ENCODE measurements at places on chromosomes 5 and 9.
A peak's percentile ranks its signal among the peaks of the same experiment; 100 is the strongest.

- peaks cover 3% of the 10 kb centered on the region for H3K36me3 ChIP-seq
- no peak for DNase-seq
- H3K27me3 ChIP-seq: no peaks in the 10 kb centered on the region
- H3K4me1 ChIP-seq: peaks cover 5% of the 10 kb centered on the region
- H3K27ac ChIP-seq: no peak overlapping the region
Observed at GRCh38 chr9:87421734-87422133, 75.9 kb upstream of the DAPK1 start.

GRCh38 chr9:68844631-68845612 is 139.9 kb downstream of the PIP5K1B start:
- H3K36me3 ChIP-seq: no peaks in the 10 kb centered on the region
- no peak overlapping the region for H3K27ac ChIP-seq
- H3K4me3 ChIP-seq: no peak overlapping the region
- H3K27me3 ChIP-seq: no peaks in the 10 kb centered on the region
- peak; percentile 20 for DNase-seq
- no peaks in the 10 kb centered on the region for H3K4me1 ChIP-seq

- H3K27ac ChIP-seq: no peak overlapping the region
- H3K4me3 ChIP-seq: no peak overlapping the region
- DNase-seq: no peak
- no peaks in the 10 kb centered on the region for H3K36me3 ChIP-seq
- H3K4me1 ChIP-seq: no peaks in the 10 kb centered on the region
Observed at GRCh38 chr5:8943301-8943700, 602.6 kb downstream of the SEMA5A start.

DNA sequence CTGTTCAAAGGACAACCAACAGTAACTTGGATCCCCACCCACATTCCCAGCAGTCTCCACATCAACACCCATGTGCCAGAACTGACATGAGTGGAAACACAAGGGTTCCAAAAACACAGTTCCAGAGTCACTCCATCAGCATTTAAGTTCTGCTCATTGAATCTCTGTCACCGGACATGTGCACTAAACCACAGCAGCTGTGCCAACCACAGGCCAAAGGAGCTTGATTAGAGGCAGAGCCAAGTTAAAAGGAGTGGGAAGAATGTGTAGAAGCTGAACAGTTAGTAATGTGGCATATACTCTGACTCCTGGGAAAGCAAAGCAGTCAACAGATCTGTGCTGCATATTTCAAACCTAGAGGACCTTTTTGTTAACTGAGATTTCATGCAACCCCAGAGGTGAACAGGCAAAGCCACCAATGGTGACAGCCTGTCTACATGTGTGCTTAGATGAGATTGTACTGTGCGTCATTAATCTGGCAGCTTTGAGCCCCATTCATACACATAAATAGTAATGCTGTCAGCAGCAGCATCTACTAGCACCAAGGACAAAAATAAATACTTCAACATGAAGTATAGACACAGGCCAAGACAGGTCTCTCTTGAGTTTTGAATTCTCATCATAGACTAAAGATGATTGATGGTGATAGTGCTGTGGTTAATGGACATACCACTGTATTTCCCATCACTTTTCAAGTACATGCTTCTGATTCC is 16.4 kb upstream of the FST start:
- no peak overlapping the region for H3K4me3 ChIP-seq
- no peaks in the 10 kb centered on the region for H3K4me1 ChIP-seq
- H3K36me3 ChIP-seq: no peaks in the 10 kb centered on the region
- no peak for DNase-seq
- no peak overlapping the region for H3K27ac ChIP-seq

DNA sequence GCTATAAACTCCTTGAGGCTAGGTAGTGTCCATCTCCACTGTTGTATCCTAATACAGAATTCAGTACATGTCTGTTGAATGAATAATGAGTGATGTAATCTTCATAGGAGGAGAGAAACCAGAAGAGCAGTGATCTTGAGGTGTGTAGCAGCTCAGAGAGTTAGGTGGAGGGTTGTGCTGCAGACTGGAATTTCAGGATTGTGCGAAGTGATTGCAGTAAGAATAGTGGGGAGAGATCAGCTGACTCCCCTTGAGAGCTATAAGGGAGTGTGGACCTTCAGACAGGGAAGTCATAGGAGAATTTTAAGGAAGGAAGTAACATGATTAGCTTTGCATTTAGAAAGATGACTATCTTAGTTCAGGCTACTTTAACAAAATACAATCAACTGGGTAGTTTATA is 4.4 kb downstream of the SNX24 start:
- peaks cover 9% of the 10 kb centered on the region for H3K4me1 ChIP-seq
- H3K27ac ChIP-seq: no peak overlapping the region
- H3K36me3 ChIP-seq: no peaks in the 10 kb centered on the region
- DNase-seq: no peak

DNA sequence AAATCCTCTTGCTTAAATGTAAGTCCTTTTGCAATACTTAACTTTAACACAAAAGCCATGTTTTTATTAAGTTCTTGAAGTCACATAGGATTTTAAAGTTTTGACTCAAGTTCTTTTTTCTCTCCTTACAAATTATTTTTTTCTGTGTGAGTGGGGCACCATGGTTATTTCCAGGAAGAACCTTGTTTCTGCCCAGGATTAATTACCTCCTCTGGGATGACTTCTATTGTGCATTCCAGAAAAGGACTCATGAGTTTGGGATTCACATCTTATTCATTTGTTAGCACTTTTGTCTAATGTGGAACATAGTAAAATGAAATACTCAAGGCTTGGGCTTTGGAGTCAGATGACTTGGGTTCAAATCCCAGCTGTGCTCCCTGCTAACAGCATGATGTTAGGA is 421.4 kb upstream of the WWC1 start:
- H3K4me1 ChIP-seq: no peaks in the 10 kb centered on the region
- H3K27me3 ChIP-seq: no peaks in the 10 kb centered on the region
- H3K4me3 ChIP-seq: no peak overlapping the region
- H3K36me3 ChIP-seq: no peaks in the 10 kb centered on the region

All from activated CD4-positive, alpha-beta T cell treated with anti-CD3 and anti-CD28 coated beads, Interleukin-2, amount 10 ng/mL, durations not matched to agents 7 days and 5 days (primary cell).